ENCODE measurements at places on chromosomes 12 and 14.

- no peak for DNase-seq
Observed at GRCh38 chr12:117671734-117672133, 297.1 kb downstream of the KSR2 start.

- DNase-seq: no peak
Observed at GRCh38 chr14:70905301-70905700, 2.0 kb upstream of the PCNX1 start.

- DNase-seq: peak; percentile 73
Observed at GRCh38 chr12:6423267-6424007, 21.3 kb upstream of the CD27 start.

GRCh38 chr12:5437182-5437583, 5.3 kb downstream of the NTF3 start:
- DNase-seq: no peak

- no peak for DNase-seq
Observed at GRCh38 chr12:53224061-53224896, 7.7 kb downstream of the RARG start.

GRCh38 chr12:100279607-100280244, 12.7 kb downstream of the SCYL2 start:
- no peak for DNase-seq

DNA sequence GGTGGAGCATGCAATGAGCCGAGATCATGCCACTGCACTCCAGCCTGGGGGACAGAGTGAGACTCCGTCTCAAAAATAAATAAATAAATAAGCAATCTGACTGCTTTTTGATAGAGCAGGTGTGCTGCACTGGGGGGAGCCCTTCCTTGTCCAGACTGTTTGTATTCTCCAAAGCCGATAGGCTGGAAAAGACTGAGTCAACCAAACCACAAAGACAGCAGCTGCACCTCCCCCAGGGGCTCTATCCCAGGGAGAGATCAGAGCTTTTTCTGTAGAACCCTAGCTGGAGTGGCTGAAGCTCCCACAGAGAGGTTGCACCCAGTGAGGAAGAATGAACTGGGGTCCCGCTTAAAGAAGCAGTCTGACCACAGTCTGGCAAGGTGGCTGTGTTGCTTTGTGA, 45.8 kb upstream of the LALBA start:
- no peak for DNase-seq

GRCh38 chr14:75861161-75861621, 120.6 kb downstream of the TGFB3 start:
- no peak for DNase-seq
